ENCODE measurements at places on chromosomes 4 and X. TPM values are rescaled to one million over a fixed set of nuclear protein-coding genes. Genes with fewer than 3 reads are reported as not detected.

MAGIX gene
- total RNA-seq = 8.5 TPM

USP17L17 gene
- total RNA-seq = not detected

DNA sequence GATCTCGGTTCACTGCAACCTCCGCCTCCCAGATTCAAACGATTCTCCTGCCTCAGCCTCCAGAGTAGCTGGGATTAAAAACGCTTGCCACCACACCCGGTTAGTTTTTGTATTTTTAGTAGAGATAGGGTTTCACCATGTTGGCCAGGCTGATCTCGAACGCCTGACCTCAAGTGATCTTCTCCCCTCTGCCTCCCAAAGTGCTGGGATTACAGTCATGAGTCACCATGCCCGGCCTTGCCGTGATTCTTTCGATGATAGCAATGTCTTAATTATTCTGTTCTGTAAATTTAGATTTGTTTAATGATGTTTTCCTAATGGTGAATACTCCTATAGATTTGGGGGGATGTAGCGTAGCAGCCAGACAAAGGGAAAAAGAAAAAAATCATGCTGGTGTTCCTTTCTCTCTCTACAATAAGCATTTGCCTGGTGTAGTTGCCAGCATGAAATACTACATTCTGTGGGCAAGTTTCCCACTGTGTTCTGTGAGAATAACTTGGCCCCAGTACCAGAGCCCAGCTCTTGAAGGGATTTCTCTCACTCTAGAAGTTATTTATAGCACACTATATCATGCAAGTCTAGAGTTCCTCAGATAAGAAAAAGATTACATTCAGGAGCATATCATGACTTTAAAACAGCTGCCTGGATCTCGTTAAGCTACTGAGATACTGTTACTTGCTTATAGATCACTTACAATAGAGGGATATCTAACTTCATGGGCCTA lies 15.4 kb downstream of the NIPAL1 start:
- no peak for DNase-seq

MYOZ2 gene
- total RNA-seq = 0.05 TPM

MAGEA1 gene
- total RNA-seq = not detected

DNA sequence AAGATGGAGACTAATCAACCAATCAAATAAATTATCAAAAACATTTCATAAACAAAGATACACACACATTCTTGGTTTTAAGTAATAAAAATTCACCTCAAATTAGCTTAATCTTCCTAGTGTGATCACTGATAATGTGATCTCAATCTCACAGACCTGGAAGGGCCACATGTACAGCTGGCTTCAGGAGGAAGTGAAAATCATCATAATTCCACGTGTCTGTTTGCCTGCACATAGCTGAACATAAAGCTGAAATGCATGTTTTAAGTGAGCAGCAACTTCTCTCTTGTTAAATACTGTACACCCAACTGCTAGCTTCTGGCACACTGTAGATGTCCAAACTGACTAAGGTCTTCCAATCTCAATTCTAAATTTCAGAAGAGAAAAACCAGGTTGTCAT lies 53.8 kb downstream of the ARHGAP6 start:
- DNase-seq = no peak
